OCI-M1 (cell line): ENCODE measurements at places on chromosomes 11 and 22.

GRCh38 chr11:73974604-73975478 is 7.8 kb downstream of the UCP2 start:
- no peak for DNase-seq

- DNase-seq: peak; percentile 80
These were observed 13.8 kb downstream of the GGT5 start for GRCh38 chr22:24230911-24231656.

- no peak for DNase-seq
These were observed 122.1 kb downstream of the CSNK2A3 start for GRCh38 chr11:11230802-11231562.

- DNase-seq: no peak
These were observed 2.0 kb downstream of the CREB3L1 start for GRCh38 chr11:46279126-46280099.

DNA sequence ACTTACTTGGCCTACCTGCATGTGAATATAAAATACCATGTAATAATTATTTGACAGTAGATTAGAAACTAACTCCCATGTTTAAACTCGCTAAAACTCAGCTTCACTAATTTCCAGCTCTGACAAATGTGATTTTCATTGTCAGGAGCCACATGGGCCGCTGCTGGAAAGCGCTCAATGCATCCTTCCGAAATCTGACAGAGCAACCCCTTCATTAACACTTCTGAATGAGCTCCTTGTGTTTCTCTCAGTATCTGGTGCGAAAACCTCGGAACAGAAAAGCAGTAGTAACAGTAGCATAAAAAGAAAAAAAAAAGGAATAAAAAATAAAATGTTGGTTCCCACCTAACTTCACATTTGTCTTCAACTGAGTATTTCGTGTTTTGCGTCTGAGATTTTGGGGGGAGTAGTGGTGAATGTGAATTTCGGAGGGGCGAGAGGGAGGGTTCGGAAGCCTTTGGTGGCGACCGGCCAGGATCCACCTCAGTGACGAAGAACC is 710 bp downstream of the MTCH2 start:
- peak; percentile 46 for DNase-seq

DNA sequence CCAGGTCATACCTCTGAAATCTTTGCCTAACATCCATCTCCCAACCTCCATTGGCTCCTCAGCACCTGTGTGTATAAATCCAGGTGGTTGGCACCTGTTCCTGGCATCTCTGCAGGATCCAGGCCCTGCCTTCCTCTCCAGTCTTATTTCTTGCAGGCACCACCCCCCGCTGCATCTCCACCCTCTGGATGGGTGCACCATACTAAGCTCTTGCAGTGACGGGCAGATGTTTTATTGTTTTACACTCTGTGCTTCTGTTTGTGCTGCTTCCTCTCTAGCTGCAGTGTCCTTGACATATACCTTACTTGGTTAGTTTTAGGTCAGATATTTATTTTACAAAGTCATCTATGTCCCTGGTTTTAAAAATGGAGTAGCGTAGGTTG is 102.6 kb downstream of the TBC1D22A start:
- no peak for DNase-seq

DNA sequence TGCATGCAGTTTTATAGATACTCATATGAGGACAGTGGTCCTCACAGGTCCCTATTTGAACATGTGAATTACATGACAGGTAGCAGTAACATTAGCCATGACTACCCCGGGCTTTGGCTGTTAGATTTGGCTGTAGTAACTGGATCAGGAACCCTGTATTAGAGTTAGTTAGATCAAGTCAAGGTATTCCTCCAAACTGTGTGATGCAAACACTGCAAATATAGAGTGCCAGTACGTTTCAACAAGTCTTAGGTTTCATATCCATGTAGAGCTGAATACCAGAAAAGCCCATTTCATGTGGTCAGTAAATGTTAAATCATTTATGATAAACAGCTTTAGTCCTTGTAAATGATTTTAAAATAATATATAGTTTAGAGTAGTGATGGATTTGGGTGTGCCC is 29.5 kb upstream of the PITPNB start:
- peak; percentile 15 for DNase-seq

DNA sequence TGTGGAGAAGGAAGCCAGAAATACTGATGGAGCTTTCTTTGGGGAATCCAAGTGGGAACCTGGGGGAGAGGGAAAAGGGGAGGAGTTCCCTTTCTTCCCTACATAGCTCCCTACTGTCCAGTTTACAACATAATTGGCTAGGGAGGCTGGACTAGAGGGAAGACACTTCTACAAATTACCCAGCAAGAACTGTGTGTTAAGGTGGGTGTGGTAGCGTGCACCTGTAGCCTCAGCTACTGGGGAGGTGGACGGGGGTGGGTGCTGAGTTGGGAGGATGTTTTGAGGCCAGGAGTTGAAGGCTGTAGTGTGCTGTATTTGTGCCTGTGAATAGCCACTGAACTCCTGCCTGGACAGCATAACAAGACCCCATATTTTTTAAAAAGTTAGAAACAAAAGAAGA is 74.0 kb downstream of the NAV2 start:
- no peak for DNase-seq

- no peak for DNase-seq
These were observed 308.9 kb upstream of the ANO3 start for GRCh38 chr11:26023057-26023456.
